ENCODE measurements at places on chromosomes 4 and X.

DNA sequence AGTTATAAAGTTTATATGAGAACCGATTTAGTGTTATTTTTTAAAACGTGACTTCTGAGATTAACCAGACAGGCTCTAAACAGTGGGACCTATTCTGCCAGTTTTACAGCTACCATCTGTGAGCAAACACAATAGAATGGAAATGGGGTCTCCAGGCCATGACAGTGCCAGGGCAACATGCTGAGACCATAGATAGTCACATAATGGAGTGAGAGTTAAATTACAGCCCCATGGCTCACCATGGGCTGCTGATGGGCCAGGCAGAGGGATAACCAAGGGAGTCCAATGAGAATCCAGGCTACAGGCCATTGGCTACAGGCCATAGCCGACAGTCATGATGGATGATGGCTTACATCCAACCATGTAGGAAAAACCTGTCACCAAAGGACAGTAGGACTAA is 183.5 kb upstream of the NDP start:
- no peak for DNase-seq

DNA sequence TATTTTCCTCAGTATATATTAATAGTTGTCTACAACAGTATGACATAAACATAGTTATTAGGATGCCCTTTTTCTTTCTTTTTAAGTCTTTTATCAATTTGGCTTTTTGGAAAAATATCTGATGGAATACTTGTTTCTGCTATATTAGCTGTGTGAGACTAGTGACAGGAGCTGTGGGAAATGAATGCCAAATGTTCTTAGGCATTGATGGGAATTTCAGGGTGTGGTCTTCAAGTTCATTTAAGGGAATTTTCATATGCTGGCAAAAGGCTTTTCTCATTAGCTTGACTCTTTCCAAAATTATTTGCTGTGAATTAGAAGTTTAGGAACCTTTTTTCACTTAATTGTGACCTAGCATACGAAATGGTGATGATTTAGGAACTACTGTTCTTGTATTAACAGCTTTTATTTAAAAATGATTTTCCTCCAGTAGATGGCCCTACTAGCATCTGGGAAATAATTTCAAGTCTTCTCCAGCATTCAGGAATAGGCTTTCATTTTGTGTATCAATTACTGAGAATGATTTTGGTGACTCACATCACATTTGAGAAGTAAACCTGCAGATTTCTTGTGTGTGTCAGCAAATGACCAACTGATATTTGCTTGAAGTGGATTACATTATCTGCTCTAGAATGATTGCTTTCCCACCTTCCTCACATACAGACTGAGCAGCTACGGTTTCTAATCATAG is 70.9 kb downstream of the HTT start:
- DNase-seq = no peak

DNA sequence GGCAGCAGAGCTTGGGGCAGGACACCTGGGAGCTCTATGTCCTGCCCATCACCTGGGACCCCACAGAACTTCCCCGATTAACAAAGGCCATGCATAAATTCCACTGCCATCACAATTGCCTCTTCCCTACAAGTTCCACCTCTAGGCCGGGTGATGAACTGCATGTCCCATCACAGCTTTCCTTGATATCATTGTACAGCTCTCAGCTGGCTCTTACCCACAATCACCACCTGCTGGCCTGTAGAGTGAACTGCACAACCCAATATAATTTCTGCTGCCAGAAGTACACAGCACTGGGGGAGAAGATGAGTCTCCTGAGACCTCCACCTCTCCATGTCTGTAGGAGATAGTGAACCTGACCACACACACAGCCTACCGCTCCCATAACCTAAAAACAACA is 285.0 kb upstream of the AADAT start:
- no peak for DNase-seq

DNA sequence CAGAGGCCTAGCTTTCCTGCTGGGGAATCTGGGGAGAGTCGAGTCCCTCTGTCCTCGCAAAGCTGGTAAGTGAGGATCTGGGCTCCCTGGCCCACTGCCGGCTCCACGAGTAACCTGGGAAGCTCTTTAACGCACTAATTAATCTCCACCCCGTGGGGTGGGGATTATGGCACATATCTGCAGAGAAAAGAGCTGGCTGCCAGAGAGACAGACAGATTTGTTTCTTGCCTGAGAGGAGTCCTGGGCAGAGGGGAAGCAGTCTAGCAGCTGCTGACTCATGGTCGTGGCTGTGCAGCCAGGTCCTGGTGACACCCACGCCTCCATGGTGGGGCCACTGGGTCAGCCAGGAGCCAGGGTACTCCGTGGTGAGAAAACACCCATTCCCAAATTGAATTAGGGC is 14.0 kb downstream of the SORCS2 start:
- no peak for DNase-seq

DNA sequence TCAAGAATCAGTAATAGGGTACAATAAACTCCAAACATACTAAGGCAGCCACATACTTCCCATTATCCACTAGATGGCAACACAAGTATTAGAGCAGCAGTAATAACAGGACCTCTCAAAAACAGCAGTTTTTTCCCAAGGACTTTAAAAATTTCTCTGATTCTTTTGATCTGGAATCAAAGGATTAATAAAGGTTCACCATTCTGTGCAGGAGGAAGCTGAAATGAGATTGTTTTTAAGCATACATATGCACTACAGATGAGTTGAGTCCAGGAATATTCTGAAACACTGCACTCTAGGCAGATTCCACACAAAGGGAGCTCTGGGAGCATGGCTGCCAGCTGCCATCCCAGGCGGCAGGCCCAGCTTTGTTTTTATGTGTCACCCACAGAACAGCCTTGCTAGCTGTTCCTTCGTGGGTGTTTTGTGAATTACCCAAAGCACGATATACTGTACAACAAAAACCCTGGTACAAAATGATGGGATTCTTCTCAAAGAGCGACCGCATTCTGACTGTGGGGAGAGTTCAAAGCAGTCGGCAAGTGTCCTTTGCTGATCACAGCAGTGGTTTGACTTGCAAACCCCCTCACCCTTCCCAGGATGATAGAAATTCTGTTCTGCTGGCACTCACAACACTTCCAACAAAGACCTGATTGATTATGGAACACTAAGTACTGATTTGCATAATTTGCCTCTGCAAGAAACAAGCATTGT is 61.0 kb downstream of the STX18 start:
- DNase-seq = no peak

DNA sequence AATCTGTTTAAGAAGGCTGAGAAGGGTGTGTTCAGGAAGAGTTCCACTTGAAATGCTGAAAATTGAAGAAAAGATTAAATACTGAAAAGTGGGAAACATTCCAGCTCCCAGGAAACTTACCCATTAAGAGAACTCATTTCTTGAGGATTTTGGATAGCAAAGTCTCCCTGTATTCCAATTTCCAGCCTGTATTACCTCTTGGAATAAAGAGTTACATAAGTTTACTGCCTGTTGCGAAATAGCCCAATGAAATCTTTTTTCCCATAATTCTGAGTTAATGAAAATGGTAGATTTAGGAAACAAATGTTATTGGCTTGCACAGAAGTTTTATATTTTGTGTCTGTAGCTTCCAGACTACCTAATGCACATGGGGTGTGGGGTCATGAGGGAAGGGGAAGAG is 12.0 kb downstream of the NHSL2 start:
- DNase-seq = no peak

DNA sequence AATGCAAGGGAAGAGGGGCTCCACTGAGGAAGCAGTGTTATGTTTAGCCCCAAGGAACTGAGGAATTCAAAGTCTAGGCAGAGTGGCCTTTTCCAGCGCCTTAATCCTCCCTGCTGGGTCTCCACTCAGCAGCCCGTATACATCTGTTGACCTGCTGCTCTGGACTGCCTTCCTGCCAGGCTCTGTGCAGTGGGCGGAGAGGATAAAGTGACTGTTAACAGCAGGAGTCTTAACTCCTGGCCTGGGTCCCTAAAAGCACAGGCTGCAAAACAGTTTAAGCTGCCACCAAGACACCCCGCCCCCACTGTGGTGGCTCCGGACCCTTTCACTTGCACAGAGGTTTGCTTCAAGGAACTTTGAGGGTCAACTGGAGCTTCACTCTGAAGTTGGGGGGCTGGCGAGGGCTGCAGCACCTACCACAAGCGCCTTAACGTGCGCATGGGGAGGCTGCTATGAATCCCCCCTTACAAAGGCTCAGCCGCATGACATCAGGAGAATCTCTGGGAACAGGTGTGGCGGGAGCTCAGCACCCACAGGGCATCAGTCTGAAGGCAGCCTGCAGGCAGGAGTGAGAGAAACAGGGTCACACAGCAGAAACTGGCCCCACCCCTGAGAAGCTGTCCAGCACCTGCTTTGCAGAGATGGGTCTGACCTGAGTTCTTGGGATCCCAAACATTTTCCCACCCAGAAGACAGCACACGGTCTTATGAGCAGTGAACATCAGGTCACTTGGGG is 358.2 kb upstream of the GATB start:
- DNase-seq = no peak

GRCh38 chr4:40630335-40631021 is 814 bp upstream of the RBM47 start:
- no peak for DNase-seq

- DNase-seq = no peak
Measured at GRCh38 chr4:123478859-123479345, 82.3 kb downstream of the SPRY1 start.
